ENCODE measurements at places on chromosomes 1 and 21.

DNA sequence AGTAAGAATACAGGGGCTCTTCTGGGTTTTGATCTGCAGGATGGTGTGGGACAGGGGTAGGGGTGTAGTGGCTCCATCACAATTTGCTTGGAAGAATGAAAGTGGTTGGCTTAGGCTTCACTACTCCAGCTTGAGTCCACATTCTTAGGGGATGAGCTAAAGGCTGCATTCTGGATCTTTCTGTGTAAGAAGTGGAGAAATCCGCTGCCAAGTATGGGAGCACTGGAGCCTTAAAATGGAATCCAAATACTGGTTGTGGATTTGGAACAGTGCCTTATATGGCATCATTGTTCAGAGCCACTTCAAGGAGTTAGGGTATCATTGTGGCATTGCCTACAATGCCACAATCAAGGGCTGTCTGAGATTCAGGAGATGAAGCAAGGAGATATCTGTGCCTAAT, 187.1 kb downstream of the LMO4 start:
- no peak for DNase-seq

- no peak for DNase-seq
Observed at GRCh38 chr1:33609739-33610138, 137.3 kb downstream of the ZSCAN20 start.

GRCh38 chr1:65020774-65021173, 54.4 kb upstream of the JAK1 start:
- DNase-seq, result no peak

- DNase-seq, result no peak
Observed at GRCh38 chr1:7386226-7387052, 384.7 kb upstream of the VAMP3 start.

DNA sequence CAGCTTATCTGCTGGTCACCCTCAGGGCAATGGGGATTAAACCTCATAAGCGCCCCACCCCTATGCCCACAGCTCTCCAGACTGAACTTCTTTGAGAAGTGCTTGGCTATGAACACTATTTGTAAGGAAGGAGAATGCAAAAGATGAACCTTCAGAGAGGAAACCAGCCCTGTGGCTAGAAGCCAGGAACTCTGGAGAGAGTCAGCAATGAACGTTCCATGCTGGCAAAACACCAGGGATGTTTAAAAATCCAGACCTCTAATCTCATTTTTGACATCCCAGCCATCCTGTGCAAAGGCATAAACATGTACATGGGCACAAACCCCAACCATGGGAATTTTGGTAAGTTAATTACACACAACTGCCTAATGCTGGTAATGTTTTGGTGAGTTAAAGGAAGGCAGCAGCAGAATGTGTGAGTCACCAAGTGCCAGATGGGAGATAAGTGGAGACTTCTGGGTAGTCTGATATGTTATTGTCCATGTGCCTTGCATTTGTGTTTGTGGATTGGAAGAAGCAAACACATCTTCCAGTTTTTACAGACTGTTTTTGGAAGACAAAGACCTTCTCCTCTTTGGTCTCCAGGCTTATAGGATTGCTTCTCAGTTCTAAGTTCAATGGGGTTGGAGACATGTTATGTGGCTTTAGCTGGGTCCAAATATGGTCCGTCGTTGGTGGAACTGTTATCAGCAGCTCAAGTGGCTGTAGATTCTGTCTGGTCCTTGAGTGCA, 174.1 kb upstream of the ETV3 start:
- no peak for DNase-seq

- DNase-seq, result no peak
Observed at GRCh38 chr1:247409869-247410544, 6.0 kb upstream of the NLRP3 start.

- DNase-seq, result no peak
Observed at GRCh38 chr1:190001187-190001586, 476.5 kb downstream of the BRINP3 start.

Data from NAMALWA (cell line).